ENCODE measurements at places on chromosomes 1 and 21. TPM values are rescaled to one million over a fixed set of nuclear protein-coding genes. Genes with fewer than 3 reads are reported as not detected.

DNA sequence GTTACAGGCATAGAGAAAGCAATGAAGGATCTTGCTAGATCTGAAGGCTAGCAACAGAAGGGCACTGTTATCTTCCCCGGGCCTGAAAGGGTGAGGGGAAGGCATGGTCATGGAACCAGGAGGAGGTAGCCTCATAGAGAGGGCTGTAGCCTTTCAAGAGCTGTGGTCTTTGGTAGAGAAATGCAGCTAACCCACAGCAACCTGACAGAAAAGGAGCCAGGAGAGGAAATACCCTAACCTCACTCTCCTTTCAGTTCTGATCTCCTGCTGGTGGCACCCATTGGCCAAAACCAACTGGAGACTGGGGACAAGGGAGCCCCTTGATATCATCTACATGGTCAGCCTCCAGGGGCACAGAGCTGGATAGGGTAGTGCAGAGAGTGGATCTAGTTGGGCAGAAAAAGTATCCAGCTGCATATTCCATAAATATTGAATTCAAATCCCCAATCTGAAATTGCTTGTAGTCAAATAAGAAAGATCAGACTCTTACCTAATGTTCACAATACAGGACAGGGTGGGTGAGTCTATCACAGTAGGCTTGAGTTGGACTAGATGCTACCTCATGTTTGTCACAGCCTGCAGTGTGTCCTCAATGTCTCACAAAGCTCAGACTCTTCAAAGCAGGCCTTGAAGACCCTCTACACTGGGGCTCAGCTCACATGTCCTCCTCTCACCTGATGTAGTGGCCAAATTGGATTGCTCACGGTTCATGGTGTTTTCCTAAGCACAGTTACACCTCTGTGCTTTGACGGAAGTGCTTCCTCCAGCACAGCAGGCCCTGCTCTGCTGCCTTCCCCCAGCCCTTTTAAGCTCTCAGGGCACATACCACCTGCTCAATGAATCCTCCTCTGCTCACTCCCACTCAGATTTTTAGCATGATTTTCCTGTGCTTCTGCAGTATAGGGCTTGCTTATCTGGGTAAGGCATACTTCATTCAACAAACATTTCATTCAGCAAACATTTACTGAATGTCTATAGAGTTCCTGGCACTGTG, 74.1 kb upstream of the JUN start:
- DNase-seq = peak; percentile 50
- H3K27ac ChIP-seq = peak overlapping the region; percentile 62
- no peaks in the 10 kb centered on the region for H3K36me3 ChIP-seq
- no peak overlapping the region for H3K4me3 ChIP-seq
- no peaks in the 10 kb centered on the region for H3K27me3 ChIP-seq
- H3K4me1 ChIP-seq = peaks cover 6% of the 10 kb centered on the region

Gene TMEM82
- polyA plus RNA-seq = not detected

Gene TNFRSF25
- 51.6 TPM for polyA plus RNA-seq

GRCh38 chr1:178119628-178120027, 25.7 kb downstream of the RASAL2 start:
- no peaks in the 10 kb centered on the region for H3K4me1 ChIP-seq
- H3K27me3 ChIP-seq = no peaks in the 10 kb centered on the region
- no peak overlapping the region for H3K4me3 ChIP-seq
- H3K27ac ChIP-seq = no peak overlapping the region
- no peak for DNase-seq
- H3K36me3 ChIP-seq = no peaks in the 10 kb centered on the region

GRCh38 chr1:172089768-172090510, 248.6 kb downstream of the DNM3 start:
- no peak overlapping the region for H3K4me3 ChIP-seq
- H3K27ac ChIP-seq = no peak overlapping the region
- H3K36me3 ChIP-seq = no peaks in the 10 kb centered on the region

DNA sequence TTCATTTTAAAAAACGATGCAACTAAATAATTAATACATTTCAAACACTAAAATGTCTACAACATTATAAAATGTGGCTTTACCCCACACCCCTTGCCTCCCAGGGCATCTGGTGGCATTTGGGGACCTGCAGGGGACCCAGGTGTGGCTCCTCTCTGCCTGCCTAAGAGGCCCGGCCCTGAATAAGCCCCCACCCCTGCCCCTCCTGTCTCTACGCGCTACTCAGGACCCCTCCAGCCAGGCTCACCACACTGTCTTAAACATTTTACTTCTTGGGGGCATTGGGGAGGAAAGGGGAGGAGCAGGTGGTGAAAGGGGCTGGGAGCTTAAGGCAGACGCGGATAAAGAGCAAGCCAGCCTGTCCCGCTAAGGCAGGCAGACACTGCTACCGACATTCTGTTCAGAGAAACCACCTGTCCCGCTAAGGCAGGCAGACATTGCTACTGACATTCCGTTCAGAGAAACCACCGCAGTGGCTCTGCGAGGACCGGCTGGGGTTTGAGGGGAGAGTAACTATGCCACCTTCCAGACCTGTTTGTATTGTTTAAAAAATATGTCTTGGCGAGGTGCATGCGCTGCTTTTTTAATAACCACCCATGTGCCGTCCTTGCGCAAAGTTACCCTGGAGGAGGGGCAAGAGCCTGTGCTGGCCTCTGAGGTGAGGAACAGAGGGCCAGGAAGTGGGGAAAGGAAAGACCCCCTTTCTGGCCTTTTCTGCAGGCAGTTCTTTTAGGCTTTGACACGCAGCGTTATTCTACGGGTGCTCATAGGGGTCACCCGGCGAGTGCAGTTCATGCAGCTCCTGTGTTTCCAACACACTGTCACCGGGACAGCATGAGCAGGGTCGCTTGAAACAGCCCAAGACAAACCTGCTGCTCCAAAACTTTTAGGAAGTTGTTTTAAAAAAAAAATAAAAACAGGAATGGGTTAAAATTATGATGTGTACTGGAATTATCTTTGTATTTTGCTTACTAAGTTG, 51.3 kb upstream of the RIPK4 start:
- peaks cover 34% of the 10 kb centered on the region for H3K36me3 ChIP-seq
- no peak overlapping the region for H3K27ac ChIP-seq
- DNase-seq = no peak
- H3K4me1 ChIP-seq = peaks cover 18% of the 10 kb centered on the region
- H3K4me3 ChIP-seq = no peak overlapping the region

DNA sequence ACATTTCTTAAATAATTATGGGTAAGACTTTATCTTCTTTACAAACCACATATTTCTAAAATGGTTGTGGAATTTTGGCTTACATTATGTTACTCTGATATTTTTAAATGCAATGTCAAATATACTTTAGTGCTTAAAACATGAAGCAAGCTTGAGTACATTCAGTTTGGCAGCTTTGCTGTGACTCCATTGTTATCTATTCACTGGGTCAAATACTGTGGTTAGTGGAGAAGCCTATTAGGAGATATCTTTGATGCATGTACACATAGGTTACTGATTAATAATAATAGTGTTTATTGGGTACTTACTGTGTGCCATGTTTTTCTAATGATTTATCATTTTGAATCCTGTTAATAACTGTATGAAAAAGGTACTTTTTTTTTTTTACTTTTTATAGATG, 520.4 kb upstream of the B3GALT2 start:
- H3K27ac ChIP-seq = no peak overlapping the region
- H3K27me3 ChIP-seq = no peaks in the 10 kb centered on the region
- no peak for DNase-seq
- no peaks in the 10 kb centered on the region for H3K36me3 ChIP-seq
- no peaks in the 10 kb centered on the region for H3K4me1 ChIP-seq
- no peak overlapping the region for H3K4me3 ChIP-seq

GRCh38 chr1:156543066-156543465, 29.3 kb downstream of the IQGAP3 start:
- peaks cover 20% of the 10 kb centered on the region for H3K36me3 ChIP-seq
- H3K4me1 ChIP-seq = no peaks in the 10 kb centered on the region
- no peak overlapping the region for H3K27ac ChIP-seq
- DNase-seq = no peak

- DNase-seq = no peak
- H3K4me1 ChIP-seq = no peaks in the 10 kb centered on the region
- no peaks in the 10 kb centered on the region for H3K27me3 ChIP-seq
These were observed 161.0 kb downstream of the KCNK2 start for GRCh38 chr1:215243345-215244054.

GRCh38 chr1:119573886-119574285, 66.9 kb downstream of the HSD3B1 start:
- H3K4me1 ChIP-seq = no peaks in the 10 kb centered on the region
- H3K4me3 ChIP-seq = no peak overlapping the region
- no peak for DNase-seq
- H3K36me3 ChIP-seq = no peaks in the 10 kb centered on the region
- no peaks in the 10 kb centered on the region for H3K27me3 ChIP-seq
- H3K27ac ChIP-seq = no peak overlapping the region

Data from thymus (tissue), 14 donors.